ENCODE measurements at places on chromosomes 1 and 21.

DNA sequence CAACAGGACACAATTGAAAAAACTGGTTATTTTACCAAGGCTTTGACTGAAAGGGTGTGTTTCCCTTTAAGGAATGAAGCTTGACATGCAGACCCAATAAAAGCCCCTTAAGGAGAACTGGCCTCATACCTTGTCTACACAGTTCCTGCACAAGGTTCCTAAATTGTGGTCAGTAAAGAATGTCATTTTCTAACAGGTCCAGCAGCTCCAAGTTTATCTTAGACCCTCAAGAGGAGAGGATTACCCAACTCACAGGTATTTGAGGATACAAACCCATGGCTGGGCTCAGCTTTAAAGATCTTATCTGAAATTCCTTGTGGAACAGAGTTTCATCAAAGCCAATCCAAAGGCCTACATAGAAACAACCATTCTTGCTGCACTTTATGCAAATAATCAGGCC is 31.4 kb upstream of the CBR3 start:
- no peak for DNase-seq

DNA sequence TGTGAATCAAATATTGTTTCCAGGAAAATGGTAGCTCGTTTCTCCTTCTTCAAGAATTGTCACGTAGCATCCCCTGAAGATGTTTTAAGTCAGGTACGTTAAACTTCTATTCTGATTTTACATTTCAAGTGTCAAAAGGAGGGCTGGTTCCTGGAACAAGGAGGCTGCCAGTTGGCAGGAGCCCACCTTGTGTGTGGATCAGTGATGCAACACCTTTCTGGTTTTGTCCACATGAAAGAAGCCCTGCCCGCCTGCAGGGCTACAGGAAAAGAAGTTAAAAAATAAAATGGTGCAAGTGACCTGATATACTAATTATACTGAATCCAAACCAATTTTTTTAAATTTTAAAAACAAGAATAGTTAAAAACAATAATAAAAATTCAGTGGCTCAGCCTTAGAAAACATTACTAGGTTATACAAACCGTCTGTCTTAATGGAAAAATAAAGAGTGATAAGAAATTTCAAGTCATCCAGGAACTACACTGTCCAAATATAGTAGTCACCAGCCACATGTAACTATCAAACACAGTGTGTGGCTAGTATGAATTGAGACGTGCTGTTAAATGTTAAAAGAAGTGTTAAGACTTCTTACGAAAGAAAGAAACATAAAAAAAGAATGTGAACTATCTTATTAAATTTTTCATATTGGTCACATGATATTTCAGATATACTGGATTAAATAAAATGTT is 123.1 kb downstream of the APP start:
- DNase-seq = no peak

GRCh38 chr21:39029900-39030884 is 153.1 kb downstream of the PSMG1 start:
- DNase-seq = no peak

DNA sequence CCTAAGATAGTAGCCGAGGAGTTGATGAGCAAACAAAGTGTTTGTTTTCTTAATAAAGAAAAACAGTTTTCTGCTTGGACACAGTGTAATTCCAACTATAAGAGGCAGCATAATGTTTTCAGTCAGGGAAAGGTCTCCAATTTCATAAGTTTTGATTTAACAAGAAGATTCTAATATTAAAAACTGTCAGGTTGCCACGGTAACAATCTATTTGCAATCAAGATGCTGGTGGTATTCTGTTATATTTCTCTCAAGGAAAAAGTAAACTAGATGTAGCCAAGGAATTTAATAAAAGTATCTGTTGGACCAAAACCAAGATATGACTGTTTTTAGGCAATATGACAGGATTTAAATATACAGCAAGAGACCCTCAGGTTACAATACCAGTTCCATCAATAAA is 211.7 kb downstream of the SMYD3 start:
- no peak for DNase-seq

- peak; percentile 91 for DNase-seq
These were observed 53.8 kb downstream of the IER5 start for GRCh38 chr1:181142096-181142958.

- DNase-seq = no peak
These were observed 3.5 kb downstream of the RGL1 start for GRCh38 chr1:183808296-183809027.

GRCh38 chr21:36915014-36915695 is 51.3 kb downstream of the HLCS start:
- no peak for DNase-seq

DNA sequence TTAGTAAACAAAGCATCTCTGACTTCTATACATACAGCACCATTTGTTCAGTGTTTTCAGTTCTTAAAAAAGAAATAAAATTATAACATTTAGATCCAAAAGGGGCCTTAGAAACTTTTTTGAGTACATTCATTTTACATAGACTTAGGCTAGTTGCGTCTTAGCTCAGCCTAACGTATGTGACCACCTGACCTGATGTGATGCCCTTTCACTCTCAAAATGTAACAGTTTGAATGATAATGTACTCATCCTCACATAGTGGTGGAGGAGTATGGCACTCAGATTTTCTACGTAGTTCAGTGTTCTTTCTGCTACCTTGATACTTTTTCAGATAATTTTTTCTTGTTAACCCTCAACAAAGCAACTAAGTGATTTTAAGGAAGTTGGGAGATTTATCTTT is 43.4 kb downstream of the RPRD2 start:
- DNase-seq = no peak

GRCh38 chr1:228072658-228073043 is 9.9 kb upstream of the ARF1 start:
- no peak for DNase-seq

- DNase-seq = no peak
These were observed 48.6 kb upstream of the EXO1 start for GRCh38 chr1:241799416-241799815.

All from CD4-positive, alpha-beta T cell treated with Interleukin-2 at 100 ng/mL for 4 hours (primary cell).